ENCODE measurements at places on chromosomes 1 and 21.

GRCh38 chr1:233470741-233471499 is 143.0 kb upstream of the KCNK1 start:
- no peak for DNase-seq

DNA sequence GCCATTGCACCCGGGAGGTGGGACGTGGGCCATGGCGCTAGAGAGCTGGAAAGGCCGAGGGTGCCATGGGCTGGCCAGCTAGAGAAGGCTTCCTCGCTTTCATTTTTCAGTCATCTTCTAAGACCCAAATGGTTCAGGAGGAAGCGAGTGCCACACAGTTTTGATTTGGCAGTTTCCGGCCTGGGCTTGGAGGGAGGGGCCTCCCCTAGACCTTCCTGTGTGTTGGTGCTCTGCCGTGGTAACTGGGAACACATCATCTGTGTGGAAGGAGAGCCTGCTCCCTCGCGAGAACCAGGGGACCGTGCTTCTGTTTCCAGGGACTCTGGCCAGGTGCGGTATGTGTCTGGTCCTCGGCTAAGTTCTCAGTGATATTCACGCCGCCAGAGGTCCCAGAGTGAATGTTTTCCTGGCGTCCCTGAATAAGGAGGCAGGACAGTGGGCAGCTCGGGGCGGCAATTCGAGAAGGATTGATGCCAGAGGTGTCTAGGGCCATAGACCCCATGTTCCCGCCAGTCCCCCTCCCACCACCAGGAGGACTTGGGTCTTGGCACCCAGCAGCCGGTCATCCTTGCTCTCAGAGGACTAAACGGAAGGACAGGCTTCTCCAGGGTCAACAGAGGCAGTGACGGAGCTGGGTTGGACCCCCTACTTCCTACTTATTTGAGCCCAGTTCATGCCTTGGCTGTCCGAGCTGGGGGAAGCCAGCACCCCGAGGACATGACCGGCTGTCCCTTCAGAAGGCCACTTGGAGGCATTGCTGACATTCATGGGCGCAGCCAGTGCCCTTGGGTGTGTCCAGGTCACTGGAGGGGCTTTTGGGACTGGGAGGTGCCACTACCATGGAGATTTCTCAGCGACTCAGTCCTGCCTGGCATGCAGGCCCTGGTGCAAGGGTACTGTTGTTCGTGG is 2.7 kb upstream of the NPHP4 start:
- DNase-seq, result peak; percentile 49

GRCh38 chr21:32543975-32544374 is 41.3 kb downstream of the TCP10L start:
- no peak for DNase-seq

- no peak for DNase-seq
Observed at GRCh38 chr1:87230501-87230900, 98.2 kb upstream of the LMO4 start.

DNA sequence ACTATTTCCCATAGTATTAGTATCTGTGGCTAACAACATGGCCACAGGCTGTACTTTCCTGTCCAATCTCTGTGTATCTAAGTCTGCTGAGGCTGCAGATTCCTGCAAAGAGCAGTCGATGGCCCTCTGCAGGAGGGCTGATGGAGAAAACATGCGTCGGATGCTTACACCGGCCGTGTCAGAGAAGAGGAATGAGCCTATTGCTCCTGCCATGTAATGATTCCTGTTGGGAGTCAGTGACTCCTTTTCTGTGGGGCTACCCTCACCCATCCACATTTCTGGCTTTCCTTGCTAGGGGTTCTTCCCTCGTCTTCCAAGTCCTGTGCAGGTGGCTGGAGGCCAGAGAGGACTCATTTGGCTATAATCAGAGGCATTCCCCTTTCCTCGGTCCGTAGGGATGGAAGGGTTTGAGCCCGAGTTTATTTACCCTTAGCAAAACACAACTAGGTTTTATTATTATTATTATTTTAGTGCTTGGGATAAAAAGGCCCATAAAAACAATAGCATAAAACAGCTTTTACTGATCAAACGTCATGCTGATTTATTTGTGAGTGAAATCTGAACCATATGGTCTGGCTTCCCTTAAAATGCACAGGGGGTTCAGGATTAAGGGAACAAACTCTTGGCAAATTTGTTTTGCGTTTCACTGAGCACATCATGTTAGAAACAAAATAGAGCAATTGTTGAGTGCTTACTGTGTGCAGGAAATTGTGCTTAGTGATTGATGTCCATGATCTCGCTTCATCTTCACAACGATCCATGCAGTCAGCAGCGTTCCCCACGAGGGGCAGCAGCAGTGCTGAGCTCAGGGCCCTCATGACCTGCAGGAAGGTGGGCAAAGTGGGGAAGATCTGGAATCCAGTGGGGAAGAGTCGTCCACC is 70.8 kb downstream of the KIF26B start:
- no peak for DNase-seq

- no peak for DNase-seq
Observed at GRCh38 chr1:154295408-154296235, 23.2 kb downstream of the HAX1 start.

GRCh38 chr21:38879912-38880576 is 74.3 kb downstream of the ETS2 start:
- no peak for DNase-seq

GRCh38 chr1:154520333-154520732 is 18.1 kb upstream of the SHE start:
- no peak for DNase-seq

GRCh38 chr1:237201155-237201554 is 159.2 kb downstream of the RYR2 start:
- DNase-seq, result no peak

GRCh38 chr1:246907472-246907871 is 24.3 kb downstream of the AHCTF1 start:
- no peak for DNase-seq

DNA sequence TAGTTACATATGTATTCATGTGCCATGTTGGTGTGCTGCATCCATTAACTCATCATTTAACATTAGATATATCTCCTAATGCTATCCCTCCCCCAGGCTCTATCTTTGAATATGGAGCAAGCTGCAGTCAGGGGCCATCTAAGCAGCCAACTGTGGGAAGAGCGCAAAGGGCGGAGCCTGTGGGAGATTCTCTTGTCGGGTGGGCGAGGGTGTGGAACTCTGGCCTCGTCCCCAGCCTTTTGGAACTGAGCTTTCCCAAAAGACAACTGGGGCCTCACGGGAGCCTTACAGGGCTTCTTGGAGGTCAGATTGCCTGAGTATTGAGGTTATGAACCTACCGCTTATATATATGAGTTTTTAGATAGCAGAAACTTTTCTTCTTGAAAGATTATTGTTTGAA is 117.2 kb downstream of the HHAT start:
- no peak for DNase-seq

GRCh38 chr1:14786681-14787080 is 188.2 kb downstream of the KAZN start:
- DNase-seq, result no peak

- DNase-seq, result no peak
Observed at GRCh38 chr1:93317207-93317606, 28.5 kb upstream of the DR1 start.

GRCh38 chr1:65229754-65230339 is 79.5 kb upstream of the DNAJC6 start:
- DNase-seq, result no peak

DNA sequence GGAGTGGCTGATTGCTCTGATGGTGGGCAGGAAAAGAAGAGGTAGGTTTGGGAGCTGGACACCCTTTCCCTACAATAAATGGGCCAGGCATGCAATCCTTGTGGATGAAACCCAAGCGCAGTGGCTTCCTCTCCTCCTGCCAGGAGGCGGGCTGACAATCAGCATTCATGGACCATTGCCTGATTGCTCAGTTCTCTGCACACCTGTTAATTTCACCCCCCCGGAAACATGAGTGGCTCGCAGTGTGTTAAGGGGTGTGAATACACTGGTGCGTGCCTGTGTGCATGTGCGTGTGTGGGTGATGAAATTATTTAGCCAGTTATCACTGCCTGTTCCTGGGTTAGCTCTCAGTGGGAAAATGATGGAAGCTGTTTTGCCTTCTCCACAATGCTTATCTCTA is 310.7 kb downstream of the PCP4 start:
- DNase-seq, result no peak

DNA sequence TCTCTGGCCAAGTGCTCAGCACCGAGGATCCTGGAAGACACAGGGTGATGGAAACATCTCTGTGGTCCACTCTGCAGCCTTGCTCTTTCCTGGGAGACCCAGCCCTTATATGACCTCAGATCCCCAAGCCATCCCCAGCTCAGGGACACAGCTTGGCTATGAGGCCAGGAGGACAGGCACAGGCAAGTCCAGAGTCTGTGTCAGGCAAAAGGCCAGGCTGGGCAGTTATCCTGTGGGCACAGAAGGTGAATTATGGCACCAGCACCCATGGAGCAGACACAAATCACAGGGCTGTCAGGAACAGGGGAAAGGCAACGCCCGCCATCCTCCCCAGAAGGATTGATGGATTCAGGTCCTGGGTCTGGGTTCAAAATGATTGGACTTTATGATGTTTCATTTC is 52.1 kb upstream of the SCMH1 start:
- no peak for DNase-seq

GRCh38 chr1:94925004-94925403 is 1.9 kb downstream of the CNN3 start:
- no peak for DNase-seq

DNA sequence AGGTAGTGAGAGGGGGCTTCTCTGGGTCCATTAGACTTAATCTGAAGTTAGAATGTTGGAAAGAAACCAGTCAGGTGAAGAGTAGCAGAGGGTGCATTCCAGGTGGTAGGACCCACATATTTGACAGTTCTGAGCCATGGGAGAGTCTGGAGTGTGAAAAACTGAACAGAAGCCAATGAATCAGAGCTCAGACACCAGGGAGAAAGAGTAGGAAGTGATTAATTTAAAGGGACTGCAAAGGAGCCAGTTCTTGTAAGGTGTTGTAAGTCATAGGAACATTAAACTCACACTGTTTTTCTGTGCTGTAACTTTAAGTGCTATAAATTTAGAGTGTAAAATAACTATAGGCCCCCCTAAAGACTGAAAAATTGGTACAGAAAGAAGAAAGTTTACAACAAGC is 5.9 kb upstream of the DHX9 start:
- no peak for DNase-seq

- DNase-seq, result no peak
Observed at GRCh38 chr1:14959059-14959694, 194.4 kb upstream of the TMEM51 start.

DNA sequence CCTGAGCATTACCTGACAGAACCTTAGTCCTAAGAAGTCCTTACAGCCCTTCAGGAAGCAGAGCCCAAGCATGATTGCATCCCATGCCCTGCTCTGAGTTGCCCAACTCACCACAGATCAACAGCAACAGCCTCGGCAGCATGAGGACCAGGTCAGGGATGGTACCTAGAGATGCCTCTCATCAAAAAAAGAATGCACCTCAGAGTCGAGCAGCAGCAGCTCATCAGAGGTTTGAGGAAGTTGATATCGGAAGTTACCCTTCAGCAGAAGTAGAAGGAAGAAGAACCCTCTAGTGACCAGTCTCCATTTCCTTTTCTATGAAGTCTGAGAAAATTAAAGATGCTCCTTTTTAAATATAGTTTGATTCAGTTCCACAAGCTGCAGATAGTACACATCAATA is at the start of gene FCRL1:
Gene FCRL1, minus strand, starts transcription at position 225 of the 400 bp plus-strand sequence. Its CDS starts 83 bp downstream, at position 142.
- DNase-seq, result no peak

DNA sequence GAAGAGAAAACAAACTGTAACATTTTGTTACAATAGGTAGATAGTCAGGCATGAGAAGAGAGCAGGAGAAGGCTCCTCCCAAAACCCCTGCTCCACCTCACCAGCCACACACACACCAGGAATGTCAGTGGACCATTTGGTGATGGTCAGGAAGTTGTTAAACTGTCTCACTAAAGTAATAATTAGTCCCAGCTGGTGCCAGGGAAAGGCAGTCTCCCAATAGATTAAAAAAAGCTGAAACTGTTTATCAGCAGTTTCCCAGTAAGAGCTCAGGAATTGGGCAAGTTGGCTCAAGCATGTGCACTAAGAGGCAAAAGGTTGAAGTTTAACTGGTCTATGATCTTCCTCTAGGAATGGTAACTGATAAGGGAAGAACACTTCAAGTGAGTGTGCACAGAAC is 249.6 kb downstream of the COL11A1 start:
- DNase-seq, result no peak

- no peak for DNase-seq
Observed at GRCh38 chr1:196734460-196734859, 40.2 kb upstream of the CFHR3 start.

GRCh38 chr1:98277118-98277517 is 356.3 kb upstream of the DPYD start:
- DNase-seq, result no peak

- DNase-seq, result no peak
Observed at GRCh38 chr1:40976952-40977690, 2.4 kb upstream of the CTPS1 start.

- no peak for DNase-seq
Observed at GRCh38 chr1:229388897-229389580, 44.9 kb downstream of the ACTA1 start.

- no peak for DNase-seq
Observed at GRCh38 chr1:211145944-211146343, 12.0 kb upstream of the KCNH1 start.
